ENCODE measurements at places on chromosomes 1 and 21. TPM values are rescaled to one million over a fixed set of nuclear protein-coding genes. Genes with fewer than 3 reads are reported as not detected.

Gene FAM167B
- total RNA-seq: 2.6 TPM

GRCh38 chr21:42609811-42610210, 43.6 kb upstream of the PDE9A start:
- DNase-seq: no peak

Gene ARHGAP30
- 10.5 TPM for total RNA-seq

- peak; percentile 50 for DNase-seq
These were observed 31.8 kb downstream of the SDCCAG8 start for GRCh38 chr1:243287652-243288051.

DNA sequence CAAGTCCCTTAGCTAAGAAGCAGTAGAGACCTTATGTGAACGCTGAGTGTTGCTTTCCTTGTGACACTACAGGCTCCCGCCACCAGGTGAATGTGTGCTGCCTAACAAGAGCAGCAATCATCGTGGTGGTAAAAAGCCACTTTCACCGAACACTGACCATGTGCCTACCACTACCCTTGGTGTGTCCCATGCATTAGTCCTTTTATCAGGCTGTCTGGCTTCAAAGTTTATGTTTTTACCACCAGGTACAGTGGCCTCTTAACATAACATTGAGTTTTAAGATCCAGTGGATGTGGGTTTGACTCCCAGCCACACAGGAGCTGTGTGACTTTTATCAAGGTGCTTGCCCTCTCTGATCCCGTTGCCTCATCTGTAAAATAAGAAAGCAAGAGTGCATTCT, 1.7 kb downstream of the C1QB start:
- no peak for DNase-seq

DNA sequence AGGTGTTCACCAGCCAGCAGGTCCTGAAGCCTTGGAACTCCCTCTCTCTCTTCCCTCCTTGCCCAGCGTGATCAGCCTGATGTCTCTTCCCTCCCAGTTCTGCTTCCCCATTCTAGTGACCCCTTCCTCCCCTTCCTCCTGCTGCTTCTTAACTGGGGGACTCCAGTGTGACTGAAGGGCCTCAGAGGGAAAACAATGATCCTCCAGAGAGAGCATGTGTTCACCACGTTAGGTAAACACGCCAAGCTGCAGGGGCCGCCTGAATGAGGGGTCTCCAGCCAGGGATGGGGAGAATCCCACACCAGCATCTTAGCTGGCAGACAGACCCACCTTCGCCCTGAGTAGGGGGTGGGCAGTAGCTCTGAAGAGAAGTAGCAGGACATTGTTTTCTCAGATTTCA, 124.8 kb downstream of the TMEM53 start:
- no peak for DNase-seq

GRCh38 chr1:1202831-1203560, 3.4 kb downstream of the TNFRSF18 start:
- no peak for DNase-seq

DNA sequence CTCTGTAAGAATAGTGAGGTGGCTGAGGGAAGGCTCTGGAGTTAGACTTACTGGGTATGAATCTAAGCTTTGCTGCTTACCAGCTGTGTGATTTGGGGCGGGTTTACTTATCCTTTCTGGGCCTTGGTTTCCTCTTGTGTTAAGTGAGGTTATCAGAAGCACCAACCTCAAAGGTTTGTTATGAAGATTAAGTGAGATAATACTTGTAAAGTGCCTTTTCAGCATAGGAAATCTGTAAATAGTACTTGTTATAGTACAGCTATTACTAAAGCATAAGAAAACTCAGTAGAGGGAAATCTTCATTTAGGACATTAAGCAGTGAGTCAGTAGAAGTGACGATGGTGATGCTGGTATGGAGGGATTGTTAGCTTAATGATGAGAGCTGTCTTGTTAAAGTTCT, 12.1 kb downstream of the HHAT start:
- no peak for DNase-seq

DNA sequence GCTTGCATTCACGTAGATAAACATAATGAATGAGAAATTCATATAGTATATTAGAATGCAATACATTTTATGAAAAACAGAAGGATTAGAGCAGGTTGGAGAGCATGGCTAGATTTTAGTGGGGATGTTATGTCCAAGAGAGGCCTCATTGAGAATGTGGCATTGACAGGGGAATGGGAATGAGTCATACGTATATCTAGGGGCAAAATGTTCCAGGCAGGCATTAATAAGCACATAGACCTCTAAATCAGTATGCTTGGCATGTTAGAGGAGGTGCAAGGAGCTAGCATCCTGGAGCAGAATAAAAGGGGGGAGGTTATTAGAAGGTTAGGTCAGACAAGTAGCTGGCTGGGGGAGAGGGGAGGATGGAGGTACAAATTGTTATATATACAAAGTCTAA, 93.0 kb downstream of the USH2A start:
- no peak for DNase-seq

Gene NID1
- total RNA-seq: 55.8 TPM

DNA sequence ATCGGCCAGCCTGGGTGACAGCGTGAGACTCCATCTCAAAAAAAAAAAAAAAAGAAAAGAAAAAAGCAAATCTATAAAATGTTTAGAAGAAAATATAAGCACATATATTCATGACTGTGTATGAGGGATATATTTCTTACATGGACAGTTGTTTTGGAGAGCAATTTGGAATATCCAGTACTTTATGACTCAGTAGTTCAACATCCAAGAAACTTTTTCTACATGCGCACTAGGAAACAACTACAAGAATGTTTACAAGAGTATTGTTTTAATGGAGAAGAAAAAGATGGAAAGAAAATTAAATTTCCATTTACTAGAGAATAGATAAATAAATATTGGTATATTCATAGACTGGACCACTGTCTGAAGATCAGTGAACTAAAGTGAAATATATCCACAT, 77.5 kb downstream of the MAST2 start:
- no peak for DNase-seq

DNA sequence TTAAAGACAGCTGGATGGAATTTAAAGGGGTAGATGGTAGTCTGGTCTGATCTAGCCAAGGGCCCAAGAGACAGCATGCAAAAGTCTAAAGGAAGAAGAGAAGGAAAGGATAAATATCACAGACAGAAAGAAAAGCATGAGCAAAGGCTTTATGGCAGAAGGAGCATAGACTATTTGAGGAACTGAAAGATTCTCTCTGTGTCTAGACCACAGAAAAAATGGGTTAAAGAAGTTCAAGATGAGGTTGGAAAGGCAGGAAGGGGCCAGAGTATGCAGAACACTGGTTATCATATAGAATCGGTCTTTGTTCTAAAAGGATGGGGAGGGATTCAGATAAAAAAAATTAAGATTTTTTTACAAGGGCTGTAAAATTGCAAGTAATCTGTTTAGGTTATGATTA, 136.8 kb upstream of the SGIP1 start:
- no peak for DNase-seq

Gene MYOG
- not detected for total RNA-seq

Gene AGMAT
- 0.40 TPM for total RNA-seq

DNA sequence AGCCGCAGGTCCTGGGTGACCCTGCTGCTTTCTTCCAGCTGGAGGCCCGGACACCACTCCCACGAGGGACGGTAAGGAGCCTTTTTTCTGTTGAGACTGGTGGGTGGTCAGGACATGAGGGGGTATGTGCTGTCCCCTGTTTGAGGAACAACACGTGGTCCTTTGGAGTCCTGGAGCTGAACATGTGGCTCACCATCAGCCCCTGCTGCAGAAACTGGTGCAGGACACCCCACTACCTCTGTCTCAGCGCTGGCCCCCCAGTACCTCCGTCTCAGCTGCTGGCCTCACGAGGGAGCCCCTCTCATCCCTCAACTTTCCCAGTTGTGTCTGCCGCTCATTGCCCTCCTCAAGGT, 34.7 kb downstream of the SLC19A1 start:
- no peak for DNase-seq

- no peak for DNase-seq
These were observed 95.9 kb downstream of the EPHB2 start for GRCh38 chr1:22806584-22806983.

GRCh38 chr1:55786396-55786795, 571.2 kb upstream of the USP24 start:
- DNase-seq: no peak

- no peak for DNase-seq
These were observed 557.5 kb downstream of the PTPRU start for GRCh38 chr1:29793653-29794348.

Gene DYRK3
- total RNA-seq: 13.0 TPM

GRCh38 chr1:24329797-24330543, 10.8 kb downstream of the GRHL3 start:
- DNase-seq: no peak

All from lung (tissue), 17 donors.